ENCODE measurements at places on chromosomes 7 and 10.
A peak's percentile ranks its signal among the peaks of the same experiment; 100 is the strongest.

GRCh38 chr10:48627984-48628609, 23.2 kb upstream of the ARHGAP22 start:
- DNase-seq: no peak

- no peak for DNase-seq
These were observed 101.1 kb upstream of the PPIF start for GRCh38 chr10:79246209-79246581.

GRCh38 chr10:17109475-17110207, 20.0 kb downstream of the CUBN start:
- DNase-seq: peak; percentile 9

DNA sequence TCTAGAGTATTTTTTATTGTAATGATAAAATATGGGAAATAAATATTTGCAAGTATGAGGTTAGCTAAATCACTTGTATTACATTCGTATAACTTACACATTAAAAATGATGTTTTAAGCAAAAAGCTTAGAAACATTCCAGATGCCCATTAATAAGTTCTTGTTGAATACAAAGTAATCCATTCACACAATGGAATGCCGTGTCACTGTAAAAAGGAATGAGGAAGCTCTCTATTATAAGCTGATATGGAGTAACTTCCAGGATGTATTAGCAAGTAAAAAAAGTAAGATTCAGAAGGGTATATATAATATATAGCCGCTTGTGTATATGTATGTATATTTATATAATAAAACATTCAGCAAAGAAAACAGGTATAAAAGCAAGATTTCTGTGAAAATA, 412.8 kb upstream of the MTPN start:
- no peak for DNase-seq

- no peak for DNase-seq
These were observed 277.6 kb upstream of the NRP1 start for GRCh38 chr10:33612116-33612515.

DNA sequence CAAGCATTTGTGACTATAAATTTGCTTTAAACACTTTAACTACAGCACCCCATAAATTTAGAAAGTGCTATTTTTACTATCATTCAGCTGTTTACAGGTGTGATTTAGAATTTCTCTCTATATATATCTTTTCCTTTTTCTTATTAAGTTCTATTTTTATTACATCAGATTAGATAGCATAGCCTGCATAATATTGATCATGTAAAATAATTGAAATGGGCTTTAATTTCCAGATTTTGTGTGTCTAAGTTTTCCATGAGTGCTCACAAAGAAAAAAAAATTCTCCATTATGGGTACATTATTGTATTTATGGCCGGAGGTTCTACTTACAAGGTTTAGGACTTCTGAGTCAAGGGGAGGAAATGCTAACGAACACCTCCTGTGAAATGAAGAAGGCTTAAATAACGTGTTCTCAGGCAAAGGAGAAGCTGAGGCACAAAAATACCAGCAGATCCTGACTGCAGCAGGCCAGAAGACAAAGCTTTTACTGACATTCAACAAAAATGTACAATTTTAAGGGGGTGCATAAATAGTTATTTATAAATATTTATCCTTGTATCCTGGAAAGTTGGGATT, 114.2 kb downstream of the RNF133 start:
- DNase-seq: no peak

GRCh38 chr7:23469961-23470250, 385 bp downstream of the IGF2BP3 start:
- no peak for DNase-seq

DNA sequence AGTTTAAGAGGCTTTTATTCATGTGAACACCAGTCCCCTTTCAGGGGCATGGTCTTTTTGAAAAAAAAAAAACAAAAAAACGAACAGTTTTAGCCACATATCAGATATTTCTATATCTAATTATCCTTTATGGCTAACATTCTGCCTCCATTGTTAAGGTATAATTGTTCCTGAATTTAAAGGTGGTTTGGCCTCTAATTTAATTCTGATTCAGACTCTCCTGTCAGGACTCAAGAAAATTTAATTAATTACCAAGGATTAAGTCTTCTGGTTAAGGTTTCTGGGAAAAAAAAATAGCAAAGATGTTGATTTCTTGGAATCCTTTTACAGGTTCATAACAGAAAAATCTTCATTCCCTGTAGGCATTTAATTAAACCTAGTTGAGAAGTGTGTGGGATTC, 27.4 kb downstream of the COL1A2 start:
- DNase-seq: no peak
